ENCODE measurements at places on chromosomes 4 and X.

DNA sequence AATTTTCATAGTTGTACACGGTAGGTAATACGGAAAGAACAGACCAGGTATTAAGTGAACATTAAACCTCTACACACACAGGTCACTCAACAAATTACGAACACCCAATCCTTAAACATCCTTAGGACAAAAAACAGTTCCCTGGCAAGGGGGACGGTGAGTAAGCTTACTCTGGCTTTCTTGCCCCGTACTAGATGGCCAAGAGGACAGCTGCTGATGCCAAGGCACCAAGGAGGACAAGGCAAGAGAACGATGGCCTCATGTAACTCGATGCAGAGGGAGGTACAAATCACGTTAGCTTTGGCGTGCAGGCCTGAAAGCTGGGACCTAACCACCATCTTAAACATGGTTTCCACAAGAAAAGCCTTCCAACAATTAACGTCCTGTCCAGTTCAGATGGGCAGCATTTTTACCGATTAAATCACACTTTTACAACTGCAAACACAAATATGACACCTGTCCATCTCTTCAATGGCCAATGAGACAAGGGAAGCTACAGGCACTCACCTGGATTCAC, 23.7 kb downstream of the FAT1 start:
- no peak for DNase-seq

DNA sequence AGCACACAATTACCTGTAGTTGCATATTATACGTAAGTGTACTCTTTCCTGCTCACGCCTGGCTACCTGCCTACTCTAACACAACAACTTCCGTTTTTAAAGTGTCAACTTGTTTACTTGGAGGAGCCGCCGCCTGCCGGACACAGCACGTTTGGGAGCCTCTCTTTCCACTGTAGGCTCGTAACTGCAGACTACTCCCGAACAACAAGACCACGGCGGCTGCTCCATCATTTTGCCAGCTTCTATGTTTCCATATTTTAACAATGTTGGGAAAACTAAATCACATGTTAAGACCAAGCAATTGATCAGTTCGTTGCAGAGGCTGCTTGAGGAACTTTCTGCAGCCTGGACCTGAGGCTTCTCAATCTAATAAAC, 841 bp downstream of the MTNR1A start:
- DNase-seq = no peak

- DNase-seq = no peak
Measured at GRCh38 chr4:25450491-25450901, 73.4 kb downstream of the ANAPC4 start.

DNA sequence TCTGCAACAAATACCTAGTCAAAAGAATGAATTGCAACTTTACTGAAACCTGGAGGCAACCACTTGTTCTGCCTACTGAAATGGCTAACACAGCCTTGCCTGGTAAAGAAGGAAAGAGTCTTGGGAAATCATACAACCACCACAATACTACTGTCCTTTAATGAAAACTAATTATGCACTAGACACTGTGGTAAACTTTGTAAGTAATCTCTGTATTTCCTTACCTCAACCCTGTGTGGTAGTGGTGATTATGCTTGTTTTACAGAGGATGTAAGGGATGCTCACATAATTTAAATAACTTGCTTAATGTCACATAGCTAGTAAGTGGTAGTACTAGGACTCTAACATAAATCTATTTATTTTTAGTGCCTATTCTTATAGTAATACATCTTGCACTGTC, 44.7 kb downstream of the TMEM156 start:
- DNase-seq = no peak

GRCh38 chr4:147336252-147336651, 144.6 kb upstream of the EDNRA start:
- no peak for DNase-seq

- no peak for DNase-seq
Measured at GRCh38 chr4:177803151-177803550, 360.9 kb upstream of the AGA start.

DNA sequence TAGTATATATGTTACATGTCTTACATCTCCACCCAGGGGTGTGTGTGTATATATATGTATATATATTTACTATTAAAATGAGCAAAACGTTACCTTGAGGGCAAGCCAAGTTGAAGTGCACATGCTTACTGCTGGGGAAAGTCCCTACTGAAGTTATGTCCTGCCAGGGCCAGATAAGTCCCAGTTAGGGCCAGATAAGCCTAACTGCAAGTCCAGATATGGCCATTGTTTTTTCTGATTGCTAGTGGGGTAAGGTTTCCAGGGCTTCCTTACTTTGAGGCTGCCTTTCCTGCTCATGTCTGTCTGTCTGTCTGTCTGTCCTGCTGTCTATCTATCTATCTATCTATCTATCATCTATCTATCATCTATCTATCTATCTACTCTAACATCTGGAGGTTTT, 19.3 kb upstream of the ZNF81 start:
- no peak for DNase-seq
